H54 (cell line): ENCODE measurements at places on chromosomes 6 and 20.

DNA sequence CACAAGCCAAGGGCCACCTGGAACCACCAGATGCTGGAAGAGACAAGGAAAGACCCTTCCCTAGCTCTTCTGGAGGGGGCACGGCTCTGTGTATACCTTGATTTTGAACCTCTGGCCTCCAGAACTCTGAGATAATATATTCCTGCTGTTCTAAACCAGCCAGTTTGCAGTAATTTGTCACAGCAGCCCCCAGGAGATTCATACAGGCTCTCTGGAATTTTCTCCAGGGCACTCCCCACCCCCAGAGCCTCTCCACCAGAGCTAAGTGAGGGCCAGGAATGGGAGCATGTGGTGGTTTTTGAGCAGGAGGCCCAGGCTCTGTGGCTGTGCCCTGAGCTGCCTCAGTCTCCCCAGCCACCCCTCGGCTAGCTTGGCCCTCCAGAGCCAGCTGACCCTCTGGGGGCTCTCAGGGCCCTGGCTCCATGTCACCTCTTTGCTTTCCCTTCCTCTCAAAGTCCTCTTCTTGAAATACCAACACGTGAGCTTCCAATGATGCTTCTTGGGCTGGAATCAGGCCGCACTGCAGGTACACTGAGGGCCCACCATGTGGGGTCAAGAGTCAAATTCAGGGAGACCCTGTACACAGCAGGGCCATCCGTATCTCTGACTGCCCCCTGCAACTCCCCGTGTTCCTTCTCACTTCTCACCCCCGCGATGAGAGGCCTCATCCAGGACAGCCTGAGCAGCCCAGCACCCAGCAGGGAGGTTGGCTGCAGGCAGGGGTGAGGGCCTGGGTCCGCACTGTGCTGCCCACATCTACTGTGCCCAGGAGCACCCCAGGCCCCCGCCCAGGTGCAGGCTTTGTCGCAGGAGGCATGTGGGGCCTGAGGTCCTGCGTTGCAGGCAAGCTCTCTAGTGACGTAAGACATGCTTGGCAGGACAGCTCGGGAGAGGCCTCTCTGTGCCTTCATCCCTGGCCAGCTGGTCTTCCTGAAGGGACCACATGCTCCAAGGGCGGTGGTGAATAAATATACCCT is 155.5 kb downstream of the ANKRD60 start:
- no peak for DNase-seq

GRCh38 chr6:134289204-134289575 is 28.7 kb downstream of the SGK1 start:
- DNase-seq = no peak

DNA sequence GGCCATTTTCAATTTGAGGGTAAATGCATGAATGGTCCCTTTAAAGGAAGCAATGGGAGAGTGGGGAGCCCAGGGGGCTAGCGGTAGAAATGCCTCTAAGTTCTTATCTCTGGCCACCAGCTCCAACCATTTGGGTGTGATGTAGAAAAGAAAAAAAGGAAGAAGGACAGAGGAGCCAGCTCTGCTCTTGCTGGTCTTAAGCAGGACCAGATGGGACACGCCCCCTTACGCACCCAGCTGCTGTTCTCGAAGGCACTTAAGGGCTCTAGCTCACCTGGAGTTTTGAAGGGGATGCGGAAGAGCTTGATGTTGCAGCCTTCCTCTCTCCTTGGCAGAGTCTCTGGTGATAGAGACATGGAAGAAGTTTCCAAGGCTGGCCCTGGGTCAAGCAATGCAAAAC is 59.5 kb upstream of the RNF144B start:
- DNase-seq = no peak

DNA sequence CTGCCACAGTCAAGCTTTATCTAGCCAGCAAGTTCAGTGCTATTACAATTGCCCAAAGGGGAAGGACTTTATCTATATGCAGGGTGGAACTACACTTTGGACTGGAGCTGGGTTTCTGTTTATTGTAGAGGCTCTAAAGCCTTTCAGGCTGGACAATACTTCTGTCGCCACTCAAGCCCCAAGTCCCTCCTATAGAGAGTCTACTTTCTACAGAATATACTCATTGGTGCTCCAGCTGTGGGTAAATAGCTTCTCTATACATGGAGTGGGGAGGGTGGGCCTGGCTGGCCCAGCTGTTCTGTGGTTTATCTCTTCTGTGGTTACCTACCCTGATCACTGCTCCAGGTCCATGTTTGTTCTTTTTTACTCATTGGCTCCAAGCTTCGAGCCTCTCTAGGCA is 151.8 kb upstream of the MYLIP start:
- no peak for DNase-seq

DNA sequence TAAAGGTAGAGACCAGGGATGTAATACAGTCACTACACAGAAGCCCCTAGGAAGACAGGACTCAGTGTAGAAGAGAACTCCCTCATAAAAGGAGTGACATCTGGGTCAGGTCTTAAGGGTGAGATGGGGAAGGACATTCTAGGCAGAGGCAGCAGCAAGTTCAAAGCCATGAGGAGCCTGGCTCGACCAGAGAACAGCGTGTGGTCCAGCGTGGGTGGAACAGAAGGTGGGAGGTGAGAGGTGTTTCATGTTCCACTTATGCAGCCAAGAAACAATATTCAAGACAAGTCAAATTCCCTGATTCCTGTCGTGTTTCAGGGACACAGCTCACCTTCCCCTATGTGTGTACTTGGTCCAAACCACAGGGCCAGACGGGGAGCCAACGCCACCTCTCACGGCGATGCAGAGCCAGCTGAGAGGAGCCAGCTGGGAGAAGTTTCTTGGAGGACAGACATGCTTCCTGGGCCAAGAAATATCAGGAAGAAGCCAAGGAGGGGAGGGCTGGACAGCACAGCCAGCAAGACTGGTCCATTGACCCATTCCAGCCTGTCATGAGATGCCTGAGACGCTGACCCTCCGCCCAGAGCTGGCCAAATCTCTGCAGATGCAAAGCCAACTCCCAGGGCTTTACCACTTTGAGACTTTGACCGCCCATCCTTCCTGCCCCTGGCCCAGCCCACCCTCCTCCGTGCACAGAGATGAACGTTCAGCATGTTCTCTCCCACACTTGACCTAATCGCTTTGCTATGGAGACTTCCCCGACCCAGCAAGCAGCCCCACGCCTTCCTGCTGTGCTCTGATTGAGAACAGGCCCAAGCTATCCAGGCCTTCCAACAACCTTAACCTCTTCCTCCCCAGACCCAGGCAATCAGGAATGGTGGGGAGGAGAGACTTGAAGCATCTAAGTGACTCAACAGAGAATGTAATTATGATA is 113.8 kb downstream of the PRND start:
- no peak for DNase-seq

DNA sequence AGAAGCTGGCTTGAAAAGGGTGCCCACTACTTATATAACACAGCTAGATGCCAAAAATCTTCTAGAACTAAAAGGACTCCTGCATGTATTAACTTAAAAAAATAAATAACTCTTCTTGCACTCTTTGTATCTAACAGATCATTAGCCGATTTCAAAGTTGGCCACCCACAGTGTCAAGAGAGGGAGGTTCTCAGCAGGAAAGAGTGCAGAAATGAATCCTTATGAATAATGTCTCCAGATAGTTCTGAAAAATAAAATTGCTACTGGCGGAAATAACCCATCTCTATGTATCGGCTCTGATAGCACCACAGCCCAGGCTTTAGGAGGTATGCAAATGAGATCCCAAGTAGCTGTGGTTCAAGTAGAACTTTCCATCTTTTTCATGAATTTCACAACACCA is 232.7 kb downstream of the PHF3 start:
- DNase-seq = no peak

DNA sequence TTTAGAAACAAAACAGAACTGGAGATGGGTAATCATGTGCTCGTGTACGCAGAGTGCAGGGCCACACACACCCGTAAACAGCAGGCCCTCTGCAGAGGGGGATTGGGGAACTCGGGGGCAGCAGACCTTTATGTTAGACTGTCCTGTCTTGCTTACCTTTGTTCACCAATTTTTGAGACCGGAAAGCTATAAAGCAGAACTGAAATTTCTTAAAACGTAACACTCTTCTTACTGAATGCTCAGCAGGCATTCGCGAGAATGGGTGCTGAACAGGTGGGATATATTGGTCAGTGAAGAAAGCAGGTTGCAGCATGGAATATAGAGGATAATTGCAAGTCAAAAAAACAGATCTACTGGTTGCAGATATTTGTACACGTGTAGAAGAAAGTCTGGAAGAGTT is 211.1 kb downstream of the BMP7 start:
- DNase-seq = no peak

- no peak for DNase-seq
These were observed 37.7 kb downstream of the ARHGAP18 start for GRCh38 chr6:129672341-129672682.

GRCh38 chr6:17945111-17945510 is 42.3 kb downstream of the KIF13A start:
- no peak for DNase-seq

DNA sequence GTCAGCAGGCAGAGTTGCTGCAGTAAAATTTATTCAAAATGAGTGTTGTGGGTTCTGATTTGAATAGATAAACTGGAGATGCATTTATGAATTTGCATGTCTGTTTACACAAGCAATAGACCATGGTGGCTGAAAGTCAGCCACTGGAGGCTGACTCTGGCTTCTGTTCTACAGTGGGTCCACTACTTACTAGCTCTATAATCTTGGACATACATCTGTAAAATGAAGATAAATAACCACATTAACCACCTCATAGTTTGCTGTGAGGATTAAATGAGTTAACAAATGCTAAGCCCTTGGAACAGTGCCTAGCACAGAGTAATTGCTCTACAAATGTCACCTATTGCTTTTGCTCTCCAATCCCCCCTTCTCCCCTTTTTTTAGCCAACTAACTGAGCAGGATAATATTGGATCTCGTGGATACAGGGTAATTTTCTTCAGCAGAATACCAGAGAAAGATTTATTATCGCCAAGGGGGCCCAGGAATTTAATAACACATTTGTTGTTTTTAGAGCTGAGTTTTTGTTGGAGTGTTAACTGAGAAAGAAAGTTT is 1.4 kb upstream of the PM20D2 start:
- DNase-seq = no peak

DNA sequence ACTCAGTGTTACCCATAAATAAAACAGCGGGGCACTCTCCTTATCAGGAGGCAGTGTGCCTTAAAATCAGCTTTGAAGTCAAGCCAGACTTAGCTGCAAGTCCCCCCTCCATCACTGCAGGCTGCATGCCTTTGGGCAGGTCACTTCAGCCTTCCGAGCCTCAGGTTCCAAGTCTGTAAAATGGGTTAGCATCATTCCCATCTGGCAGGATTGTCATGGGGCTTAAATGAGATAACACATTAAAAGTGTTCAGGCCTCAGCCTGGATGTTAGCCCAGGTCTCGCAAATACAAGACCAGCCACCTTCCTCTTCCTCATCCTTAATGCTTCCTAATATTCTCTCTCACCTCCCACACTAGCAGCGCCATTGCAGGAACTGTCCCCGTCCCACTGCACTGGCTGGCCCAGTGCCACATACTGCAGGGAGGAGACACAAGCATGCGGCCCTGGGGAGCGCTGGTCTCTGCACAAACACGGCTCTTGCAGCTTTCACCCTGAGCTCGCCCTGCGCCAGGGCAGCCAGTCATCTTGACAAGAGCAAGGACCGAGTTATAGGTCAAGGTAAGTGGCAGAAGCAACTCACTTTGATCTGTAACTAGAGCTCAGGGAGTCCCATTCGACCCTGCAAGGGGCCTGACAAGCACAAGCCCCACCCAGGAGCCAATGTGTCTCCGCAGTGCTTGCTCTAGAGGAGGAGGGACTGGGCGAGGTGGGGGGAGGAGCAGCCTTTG is 564.6 kb upstream of the AGPAT4 start:
- DNase-seq = no peak

DNA sequence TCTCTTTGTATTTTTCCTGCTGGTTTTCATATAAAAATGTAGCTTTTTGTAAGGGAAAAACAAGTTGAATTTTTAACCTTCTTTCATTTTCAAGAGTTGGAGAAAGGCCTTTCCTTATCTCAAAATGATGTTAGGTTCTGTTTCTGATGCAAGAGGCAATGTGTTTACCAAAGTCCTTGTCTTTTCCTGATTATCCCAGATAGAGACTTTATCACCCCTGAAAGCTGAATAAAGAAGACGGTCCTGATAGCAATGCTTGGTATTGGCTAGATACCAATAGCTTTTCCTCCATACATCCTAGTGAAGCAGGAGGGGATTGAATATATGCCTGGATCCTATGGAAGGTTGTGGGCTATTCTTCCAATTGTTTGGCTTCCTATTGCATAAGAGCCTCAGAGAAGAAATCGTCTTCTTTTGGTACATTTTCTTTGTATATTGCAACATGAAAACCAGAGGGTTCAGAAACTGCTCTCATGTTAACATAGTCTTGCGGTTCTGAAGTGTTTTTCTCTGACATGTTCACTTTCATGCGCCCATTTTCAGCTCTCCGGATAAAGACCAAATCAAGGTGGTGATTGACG is 5.5 kb downstream of the PNLDC1 start:
- DNase-seq = no peak

DNA sequence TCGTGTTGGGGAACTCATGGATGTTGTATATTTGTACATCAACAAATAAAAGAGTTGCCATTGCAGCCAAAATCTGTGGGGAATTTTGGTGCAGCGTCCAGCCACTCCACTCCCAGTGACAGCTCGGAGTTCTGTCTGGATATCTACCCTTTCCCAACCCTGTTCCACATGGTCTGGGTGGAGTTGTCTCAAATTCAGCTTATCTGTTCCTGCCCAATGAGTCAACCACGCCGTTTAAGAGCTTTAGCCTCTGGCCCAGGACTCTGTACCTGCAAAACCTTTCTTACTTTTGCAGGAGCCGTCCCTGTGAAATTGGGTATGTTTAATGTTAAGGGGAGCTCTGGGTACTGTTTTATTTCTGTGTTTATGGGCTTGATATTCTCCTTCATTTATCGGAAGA is 33.9 kb upstream of the OVOL2 start:
- no peak for DNase-seq

- no peak for DNase-seq
These were observed 37.5 kb upstream of the NOX3 start for GRCh38 chr6:155493026-155493693.

DNA sequence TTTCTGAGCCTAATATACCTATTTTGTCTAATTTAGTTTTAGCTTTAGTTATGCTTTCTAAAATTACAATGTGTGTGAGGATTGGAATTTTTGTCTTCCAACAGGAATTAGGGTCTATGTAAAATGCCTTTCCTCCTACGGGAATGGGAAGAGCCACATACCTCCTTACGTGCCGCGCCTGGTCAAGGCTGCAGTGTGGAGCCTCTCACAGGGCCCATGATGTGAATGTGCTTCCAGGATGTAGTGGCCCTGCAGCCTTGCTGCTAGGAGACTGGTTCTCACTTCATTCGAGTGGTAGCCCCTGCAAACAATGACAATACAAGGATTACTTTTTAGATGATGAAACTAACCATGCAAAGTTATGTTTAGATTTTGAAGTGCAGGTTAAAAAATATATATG is 110.2 kb downstream of the SOBP start:
- no peak for DNase-seq

- no peak for DNase-seq
These were observed 361.6 kb upstream of the RUNX2 start for GRCh38 chr6:44966449-44967092.

- DNase-seq = no peak
These were observed 46.7 kb downstream of the TMEM170B start for GRCh38 chr6:11584244-11584643.

DNA sequence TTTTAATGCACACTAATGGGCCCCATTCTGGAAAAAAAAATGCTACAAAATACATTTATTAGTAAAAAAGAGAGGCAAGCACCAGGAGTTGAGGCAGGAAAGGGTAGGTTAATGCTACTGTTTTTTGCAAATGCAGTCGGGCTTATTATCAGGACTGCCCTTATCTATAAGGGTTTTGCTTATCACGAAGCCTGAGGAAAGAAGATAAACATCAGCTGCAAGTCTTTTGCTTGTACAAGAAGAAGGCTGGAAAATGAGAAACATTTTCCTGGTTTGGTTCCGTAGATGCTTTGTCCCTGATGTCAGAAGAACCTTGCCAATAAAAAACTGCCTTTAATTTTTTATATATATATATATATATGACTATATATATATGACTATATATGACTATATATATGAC is 189.3 kb upstream of the VGLL2 start:
- no peak for DNase-seq
